ENCODE measurements at places on chromosomes 11 and 22. TPM values are rescaled to one million over a fixed set of nuclear protein-coding genes. Genes with fewer than 3 reads are reported as not detected.

GRCh38 chr11:114262681-114263512 lies 33.3 kb upstream of the NNMT start:
- peak; percentile 56 for DNase-seq
- H3K27me3 ChIP-seq, result no peaks in the 10 kb centered on the region
- no peak overlapping the region for H3K4me3 ChIP-seq
- peaks cover 5% of the 10 kb centered on the region for H3K36me3 ChIP-seq
- H3K27ac ChIP-seq, result peak overlapping the region; percentile 24
- H3K4me1 ChIP-seq, result peaks cover 40% of the 10 kb centered on the region

Gene SPA17
- 5.4 TPM for total RNA-seq

GRCh38 chr11:106670069-106670468 lies 348.2 kb downstream of the GUCY1A2 start:
- no peaks in the 10 kb centered on the region for H3K4me1 ChIP-seq
- H3K36me3 ChIP-seq, result no peaks in the 10 kb centered on the region
- no peak overlapping the region for H3K27ac ChIP-seq

DNA sequence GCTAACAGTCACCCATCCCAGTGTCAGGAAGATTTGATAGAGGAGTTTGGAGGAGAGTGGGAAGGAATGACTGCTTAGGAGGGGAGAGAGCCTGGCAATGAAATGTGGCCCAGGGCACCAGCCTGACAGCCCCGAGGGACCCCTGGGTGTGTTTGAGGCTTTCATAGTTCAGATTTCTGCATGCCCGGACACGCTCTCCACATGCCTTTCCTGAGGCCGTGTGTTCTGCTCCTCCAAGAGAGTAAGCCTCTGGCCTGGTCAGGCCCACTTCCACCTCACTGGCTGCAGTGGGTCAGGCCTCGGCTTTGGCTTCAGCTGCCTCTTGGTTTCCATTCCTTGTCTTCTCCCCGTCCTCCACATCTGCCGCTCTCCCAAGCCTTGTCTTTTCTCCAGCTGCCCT lies 78.4 kb downstream of the C22orf31 start:
- H3K27ac ChIP-seq, result no peak overlapping the region
- H3K27me3 ChIP-seq, result no peaks in the 10 kb centered on the region
- no peak for DNase-seq
- peaks cover 28% of the 10 kb centered on the region for H3K4me1 ChIP-seq
- peaks cover 6% of the 10 kb centered on the region for H3K36me3 ChIP-seq
- no peak overlapping the region for H3K4me3 ChIP-seq

DNA sequence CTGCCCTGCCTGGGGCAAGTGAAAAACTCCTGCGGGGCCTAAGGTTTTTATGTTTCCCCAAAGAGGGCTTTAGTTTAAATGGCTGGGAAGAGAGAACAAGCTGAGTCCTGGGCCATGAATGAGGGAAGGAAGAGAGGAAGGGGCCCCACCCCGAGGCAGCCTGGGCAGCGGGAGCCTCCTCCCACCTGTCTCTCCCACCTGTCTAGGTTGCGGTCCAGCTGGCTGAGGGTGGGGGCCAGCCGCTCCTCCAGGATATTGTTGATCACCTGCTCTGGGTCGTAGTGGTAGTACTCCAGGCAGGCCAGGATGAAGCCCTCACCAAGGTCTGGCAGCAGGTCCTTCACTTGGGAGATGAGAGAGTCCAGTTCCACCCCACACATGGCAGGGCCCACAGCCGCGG lies 34.6 kb downstream of the UQCR10 start:
- H3K27ac ChIP-seq, result peak overlapping the region; percentile 28
- DNase-seq, result no peak
- no peak overlapping the region for H3K4me3 ChIP-seq
- peaks cover 40% of the 10 kb centered on the region for H3K4me1 ChIP-seq
- H3K36me3 ChIP-seq, result peaks cover 57% of the 10 kb centered on the region
- no peaks in the 10 kb centered on the region for H3K27me3 ChIP-seq

DNA sequence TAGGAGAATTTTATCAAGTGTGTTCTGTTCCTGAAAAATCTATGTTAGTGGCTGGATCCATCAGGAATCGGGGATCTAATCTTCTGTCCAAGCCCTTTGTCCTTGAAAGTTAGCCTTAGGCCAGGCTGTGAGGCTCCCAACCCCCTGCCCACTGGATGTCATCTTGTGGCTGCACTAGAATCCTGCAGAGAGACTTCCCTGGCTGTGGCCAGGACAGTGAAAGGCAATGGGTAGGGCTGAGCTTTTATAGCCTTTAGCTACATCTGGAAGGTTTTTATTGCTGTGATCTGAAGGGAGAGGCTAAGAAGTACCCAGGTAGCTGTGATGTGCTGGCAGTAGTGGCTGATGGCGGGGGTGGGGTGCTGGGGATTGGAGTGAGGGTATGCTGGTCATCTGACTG lies 2.1 kb downstream of the OAF start:
- H3K27me3 ChIP-seq, result peaks cover 5% of the 10 kb centered on the region
- no peak for DNase-seq
- H3K4me1 ChIP-seq, result peaks cover 29% of the 10 kb centered on the region
- H3K4me3 ChIP-seq, result no peak overlapping the region

- peak overlapping the region; percentile 14 for H3K27ac ChIP-seq
- DNase-seq, result no peak
- no peak overlapping the region for H3K4me3 ChIP-seq
- no peaks in the 10 kb centered on the region for H3K36me3 ChIP-seq
- peaks cover 53% of the 10 kb centered on the region for H3K4me1 ChIP-seq
Measured at GRCh38 chr11:120381401-120381800, 45.2 kb downstream of the ARHGEF12 start.

DNA sequence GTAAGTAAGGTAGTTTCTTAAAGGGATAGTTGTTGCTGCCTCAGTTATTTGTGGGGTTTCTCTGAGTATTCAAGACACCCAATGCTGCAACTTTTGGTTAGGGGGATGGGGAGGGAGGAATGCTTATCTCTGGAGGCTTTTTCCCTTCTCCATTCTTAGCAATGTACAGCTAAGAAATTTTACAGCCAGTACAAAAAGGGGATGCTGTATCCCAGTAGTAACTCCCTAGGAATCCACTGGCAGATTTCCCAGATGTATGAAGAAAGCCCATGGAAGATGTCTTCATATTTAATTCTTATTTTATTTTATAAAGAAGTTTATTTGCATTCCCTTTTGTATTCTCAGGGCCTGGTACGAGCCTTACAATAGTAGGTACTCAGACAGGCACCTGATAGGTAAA lies 154.8 kb downstream of the ENTHD1 start:
- H3K4me3 ChIP-seq, result no peak overlapping the region
- H3K36me3 ChIP-seq, result no peaks in the 10 kb centered on the region
- no peak overlapping the region for H3K27ac ChIP-seq
- DNase-seq, result no peak

DNA sequence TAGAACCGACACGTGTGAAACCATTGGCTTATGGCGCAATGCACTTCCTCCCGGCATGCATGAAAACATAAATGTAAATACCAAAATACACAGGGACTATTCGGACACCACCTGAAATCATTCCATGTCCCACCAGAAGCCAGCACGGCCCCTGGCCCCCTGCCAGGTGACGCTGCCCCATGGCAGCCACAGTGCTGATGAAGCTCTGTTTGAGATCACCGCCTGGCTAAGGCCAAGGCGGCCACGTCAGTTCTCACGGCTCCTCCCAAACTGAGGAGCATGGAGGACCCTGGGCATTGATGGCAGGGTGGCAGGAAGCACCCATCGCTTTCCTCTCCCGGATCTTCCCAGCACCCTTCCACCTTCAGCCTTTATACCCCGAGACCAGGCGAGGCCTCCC lies 89.5 kb downstream of the CDKN1C start:
- peak; percentile 6 for DNase-seq
- no peak overlapping the region for H3K4me3 ChIP-seq
- no peaks in the 10 kb centered on the region for H3K27me3 ChIP-seq
- no peaks in the 10 kb centered on the region for H3K36me3 ChIP-seq
- H3K4me1 ChIP-seq, result peaks cover 9% of the 10 kb centered on the region

GRCh38 chr11:69229511-69229910 lies 64.4 kb upstream of the MYEOV start:
- H3K36me3 ChIP-seq, result no peaks in the 10 kb centered on the region
- H3K27me3 ChIP-seq, result no peaks in the 10 kb centered on the region
- no peak for DNase-seq
- H3K4me1 ChIP-seq, result no peaks in the 10 kb centered on the region
- H3K27ac ChIP-seq, result no peak overlapping the region

Gene RDX
- total RNA-seq, result 121 TPM

- H3K36me3 ChIP-seq, result no peaks in the 10 kb centered on the region
- H3K4me1 ChIP-seq, result peaks cover 6% of the 10 kb centered on the region
- no peaks in the 10 kb centered on the region for H3K27me3 ChIP-seq
- DNase-seq, result no peak
- H3K27ac ChIP-seq, result no peak overlapping the region
Measured at GRCh38 chr11:10544491-10545465, 3.8 kb upstream of the RNF141 start.

- no peak for DNase-seq
- no peak overlapping the region for H3K27ac ChIP-seq
- H3K4me1 ChIP-seq, result no peaks in the 10 kb centered on the region
- H3K27me3 ChIP-seq, result no peaks in the 10 kb centered on the region
Measured at GRCh38 chr11:88523386-88524071, 186.0 kb upstream of the CTSC start.

Gene SYVN1
- 45.1 TPM for total RNA-seq

DNA sequence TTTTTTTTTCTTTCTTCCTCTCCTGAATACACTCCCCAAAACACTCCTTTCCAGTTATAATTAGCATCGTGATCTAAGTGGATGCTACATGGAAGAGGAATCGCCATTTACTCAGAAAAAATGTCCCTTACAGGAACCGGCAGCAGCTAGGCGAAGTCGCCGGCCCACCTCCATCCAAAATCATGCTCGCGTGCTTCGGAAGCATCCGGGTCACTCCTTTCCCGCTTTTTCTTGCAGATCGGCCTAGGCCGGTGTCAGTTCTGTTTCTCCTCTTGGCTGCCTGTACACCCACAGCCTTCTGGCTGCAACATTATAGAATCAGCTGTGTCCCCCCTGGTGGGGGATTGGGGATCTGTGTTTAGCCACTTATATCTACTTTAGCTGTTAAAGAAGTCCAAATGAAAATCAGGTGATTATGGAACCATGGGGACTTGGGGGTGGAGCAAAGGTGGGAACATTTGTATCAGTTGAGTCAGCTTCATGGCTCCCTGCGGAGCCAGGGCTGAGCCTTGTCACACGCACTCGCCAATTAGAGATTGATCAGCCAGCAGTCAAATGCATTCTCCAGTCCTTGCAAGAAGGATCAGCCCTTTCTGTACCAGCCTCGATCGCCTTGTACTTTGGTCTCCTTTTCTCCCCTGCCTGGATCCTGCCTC lies 36.3 kb downstream of the ASRGL1 start:
- H3K4me3 ChIP-seq, result no peak overlapping the region
- no peak overlapping the region for H3K27ac ChIP-seq
- no peak for DNase-seq
- H3K36me3 ChIP-seq, result peaks cover 5% of the 10 kb centered on the region
- no peaks in the 10 kb centered on the region for H3K4me1 ChIP-seq

Gene DEUP1
- 1.0 TPM for total RNA-seq

Gene TRIM51
- total RNA-seq, result not detected

Gene PLEKHA7
- total RNA-seq, result 72.8 TPM

DNA sequence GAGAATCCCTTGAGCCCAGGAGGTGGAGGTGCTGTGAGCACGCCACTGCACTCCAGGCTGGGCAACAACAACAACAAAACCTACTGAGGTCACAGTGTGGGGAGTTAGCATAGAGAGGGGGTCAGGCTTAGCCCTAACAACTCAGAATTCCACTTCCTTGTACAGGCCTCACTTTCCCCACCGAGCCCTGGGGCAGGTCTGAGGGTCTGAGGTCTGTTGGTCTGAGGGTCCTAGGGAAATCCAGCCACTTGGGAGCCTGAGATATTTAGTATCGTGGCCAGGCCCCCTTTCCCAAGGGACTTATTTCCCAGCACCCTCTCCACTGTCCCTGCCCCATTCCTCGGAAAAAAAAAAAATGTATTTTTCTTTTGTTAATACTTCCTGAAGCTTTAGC lies 34.8 kb upstream of the HORMAD2 start:
- H3K4me1 ChIP-seq, result peaks cover 18% of the 10 kb centered on the region
- peak overlapping the region; percentile 19 for H3K27ac ChIP-seq
- H3K36me3 ChIP-seq, result no peaks in the 10 kb centered on the region

GRCh38 chr11:78446210-78446609 lies 28.6 kb upstream of the GAB2 start:
- no peaks in the 10 kb centered on the region for H3K27me3 ChIP-seq
- H3K4me1 ChIP-seq, result no peaks in the 10 kb centered on the region
- no peak overlapping the region for H3K27ac ChIP-seq
- no peak for DNase-seq
- H3K36me3 ChIP-seq, result no peaks in the 10 kb centered on the region

Gene CRELD2
- total RNA-seq, result 48.6 TPM

GRCh38 chr11:65055538-65055937 lies 2.8 kb downstream of the NAALADL1 start:
- no peaks in the 10 kb centered on the region for H3K36me3 ChIP-seq
- no peaks in the 10 kb centered on the region for H3K27me3 ChIP-seq
- no peak overlapping the region for H3K27ac ChIP-seq
- H3K4me1 ChIP-seq, result no peaks in the 10 kb centered on the region
- H3K4me3 ChIP-seq, result no peak overlapping the region

- no peak for DNase-seq
- H3K4me3 ChIP-seq, result peak overlapping the region; percentile 81
Measured at GRCh38 chr11:108009497-108010370, 1.0 kb downstream of the CUL5 start.

- peaks cover 6% of the 10 kb centered on the region for H3K4me1 ChIP-seq
- no peak for DNase-seq
- H3K27me3 ChIP-seq, result no peaks in the 10 kb centered on the region
- no peak overlapping the region for H3K27ac ChIP-seq
- H3K4me3 ChIP-seq, result no peak overlapping the region
Measured at GRCh38 chr11:34616830-34617504, 3.9 kb upstream of the EHF start.

DNA sequence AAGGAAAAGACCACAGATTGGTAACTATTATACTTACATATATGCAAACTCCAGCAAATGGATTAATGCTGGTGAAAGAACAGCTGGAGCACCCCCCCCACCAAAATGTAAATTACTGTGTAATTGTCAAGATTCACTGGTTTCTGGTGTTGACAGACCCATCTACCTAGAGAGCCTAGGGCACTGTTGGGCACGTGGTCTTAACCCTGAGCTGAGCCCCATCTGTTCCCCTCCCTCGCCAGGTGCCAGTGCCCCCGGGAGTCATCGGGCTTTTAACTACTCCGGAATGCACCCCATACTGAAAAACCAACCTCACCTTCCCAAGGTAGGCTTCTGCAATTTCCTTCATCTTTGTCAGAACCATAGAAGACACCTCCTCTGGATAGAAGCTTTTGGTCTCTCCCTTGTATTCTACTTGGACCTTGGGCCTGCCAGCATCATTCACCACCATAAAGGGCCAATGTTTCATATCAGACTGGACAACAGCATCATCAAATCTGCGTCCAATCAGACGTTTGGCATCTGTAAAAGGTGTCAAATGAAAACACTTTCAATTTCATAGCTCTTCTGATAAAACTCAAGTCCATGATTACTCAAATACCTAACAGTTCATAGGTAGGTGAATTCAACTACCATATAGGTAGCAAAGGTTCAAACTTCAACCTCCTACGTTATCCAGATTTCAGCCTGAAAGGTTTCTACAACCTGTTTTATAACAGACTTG lies 1.5 kb downstream of the HSPA8 start:
- peaks cover 57% of the 10 kb centered on the region for H3K36me3 ChIP-seq
- H3K27me3 ChIP-seq, result no peaks in the 10 kb centered on the region

Gene P4HA3
- total RNA-seq, result 0.22 TPM

Data from upper lobe of left lung (tissue), 6 donors.